Transverse colon (tissue), 4 donors: ENCODE measurements at places on chromosomes 2 and 18. TPM values are rescaled to one million over a fixed set of nuclear protein-coding genes. Genes with fewer than 3 reads are reported as not detected.

GRCh38 chr2:159549234-159549633 is 67.1 kb downstream of the BAZ2B start:
- no peak for DNase-seq
- H3K27me3 ChIP-seq = no peaks in the 10 kb centered on the region
- H3K4me3 ChIP-seq = no peak overlapping the region
- H3K36me3 ChIP-seq = no peaks in the 10 kb centered on the region

- no peak overlapping the region for H3K4me3 ChIP-seq
- no peaks in the 10 kb centered on the region for H3K27me3 ChIP-seq
- H3K4me1 ChIP-seq = no peaks in the 10 kb centered on the region
- H3K27ac ChIP-seq = no peak overlapping the region
- H3K36me3 ChIP-seq = no peaks in the 10 kb centered on the region
Observed at GRCh38 chr2:101223814-101224231, 28.9 kb upstream of the CNOT11 start.

- H3K27ac ChIP-seq = peak overlapping the region; percentile 2
- peak; percentile 26 for DNase-seq
- no peaks in the 10 kb centered on the region for H3K27me3 ChIP-seq
- H3K4me1 ChIP-seq = no peaks in the 10 kb centered on the region
- no peak overlapping the region for H3K4me3 ChIP-seq
Observed at GRCh38 chr2:174553811-174554493, 43.7 kb downstream of the WIPF1 start.

DNA sequence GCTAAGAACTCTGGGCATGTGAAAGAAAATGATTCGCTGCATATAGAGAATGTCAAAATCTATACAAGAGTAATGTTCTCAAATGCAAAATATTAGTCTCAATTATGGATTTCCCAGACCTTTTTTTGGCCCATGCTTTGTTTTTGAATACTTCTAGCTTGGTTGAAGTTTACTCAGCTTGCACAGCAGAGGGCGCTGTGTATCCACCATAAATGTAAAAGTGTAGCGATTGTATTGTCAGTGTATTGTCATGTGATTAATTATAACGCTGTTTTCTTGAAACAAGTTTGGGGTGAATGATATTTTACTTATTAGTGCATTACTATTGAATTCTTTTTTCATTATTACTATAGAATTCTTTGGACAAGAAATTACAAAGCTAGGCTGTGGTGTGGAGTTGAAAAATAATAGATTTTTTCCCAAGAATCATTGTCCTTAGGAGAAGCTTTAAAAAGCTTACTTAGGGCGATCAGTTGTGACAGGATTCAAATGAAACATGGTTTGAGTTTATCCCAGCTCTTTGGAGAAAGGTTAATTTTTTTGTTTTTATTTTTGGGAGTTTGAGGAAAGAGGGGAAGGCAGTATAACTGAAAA is 98.3 kb downstream of the PIK3C3 start:
- H3K27me3 ChIP-seq = no peaks in the 10 kb centered on the region
- no peak overlapping the region for H3K4me3 ChIP-seq
- no peak overlapping the region for H3K27ac ChIP-seq
- peaks cover 4% of the 10 kb centered on the region for H3K4me1 ChIP-seq

DNA sequence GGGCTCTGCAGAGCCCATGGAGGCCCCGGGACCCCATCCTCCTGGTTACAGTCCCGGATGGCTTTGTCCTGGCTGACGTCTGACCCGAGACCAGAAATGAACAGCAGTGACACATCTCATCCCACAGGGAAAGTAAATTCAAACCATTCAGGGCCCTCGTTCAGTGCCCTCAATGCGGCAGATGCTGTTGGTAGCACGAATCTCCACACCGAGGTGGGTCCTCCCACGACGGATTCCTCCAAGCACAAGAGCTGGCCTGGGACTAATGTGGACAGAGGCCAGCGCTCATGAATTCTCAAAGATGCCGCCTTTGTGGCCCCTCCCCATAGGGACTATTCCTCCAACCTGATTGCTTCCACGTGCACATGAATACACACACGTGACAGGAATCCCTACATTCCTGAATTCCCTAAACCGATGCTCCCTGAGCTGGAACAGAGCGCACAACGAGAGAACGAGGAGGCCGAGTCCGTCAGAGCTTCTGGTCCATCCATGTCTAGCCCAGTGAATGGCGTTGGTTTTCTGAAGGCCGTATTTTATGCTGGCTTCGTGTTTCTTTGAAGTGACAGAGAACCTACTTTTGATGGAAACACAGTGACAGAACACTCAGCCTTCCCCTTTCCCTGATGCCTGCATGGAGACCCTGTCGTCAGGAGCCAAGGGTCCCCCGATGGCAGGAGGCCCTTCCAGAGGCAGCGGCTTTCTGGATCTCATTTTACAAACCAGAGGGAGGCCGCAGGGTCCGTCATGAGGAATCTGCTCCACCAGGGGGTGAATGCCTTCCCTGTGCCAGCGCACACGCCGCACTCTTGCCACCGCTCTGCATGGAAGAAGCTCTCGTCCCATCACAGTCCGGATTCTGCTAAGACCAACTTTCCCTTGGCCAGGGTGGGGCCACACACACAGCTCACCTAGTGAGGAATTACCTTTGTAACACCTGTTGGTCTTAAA is 64.3 kb upstream of the SNTG2 start:
- H3K36me3 ChIP-seq = no peaks in the 10 kb centered on the region
- H3K4me1 ChIP-seq = peaks cover 8% of the 10 kb centered on the region
- no peak overlapping the region for H3K4me3 ChIP-seq
- DNase-seq = no peak
- H3K27ac ChIP-seq = no peak overlapping the region

- no peak overlapping the region for H3K27ac ChIP-seq
- DNase-seq = no peak
- no peaks in the 10 kb centered on the region for H3K36me3 ChIP-seq
- no peak overlapping the region for H3K4me3 ChIP-seq
- no peaks in the 10 kb centered on the region for H3K27me3 ChIP-seq
Observed at GRCh38 chr2:133633309-133633708, 65.0 kb upstream of the NCKAP5 start.

- no peaks in the 10 kb centered on the region for H3K36me3 ChIP-seq
- H3K4me1 ChIP-seq = no peaks in the 10 kb centered on the region
- H3K27me3 ChIP-seq = no peaks in the 10 kb centered on the region
- H3K27ac ChIP-seq = no peak overlapping the region
- no peak for DNase-seq
Observed at GRCh38 chr18:61817086-61817485, 75.7 kb downstream of the RNF152 start.

- H3K27ac ChIP-seq = no peak overlapping the region
- no peaks in the 10 kb centered on the region for H3K4me1 ChIP-seq
- H3K4me3 ChIP-seq = no peak overlapping the region
Observed at GRCh38 chr2:141417246-141417797, 713.5 kb downstream of the LRP1B start.

Gene LBX2
- 0.80 TPM for total RNA-seq

- no peaks in the 10 kb centered on the region for H3K36me3 ChIP-seq
- no peaks in the 10 kb centered on the region for H3K4me1 ChIP-seq
- H3K27me3 ChIP-seq = no peaks in the 10 kb centered on the region
- no peak overlapping the region for H3K4me3 ChIP-seq
Observed at GRCh38 chr18:60417946-60418345, 45.4 kb upstream of the MC4R start.

DNA sequence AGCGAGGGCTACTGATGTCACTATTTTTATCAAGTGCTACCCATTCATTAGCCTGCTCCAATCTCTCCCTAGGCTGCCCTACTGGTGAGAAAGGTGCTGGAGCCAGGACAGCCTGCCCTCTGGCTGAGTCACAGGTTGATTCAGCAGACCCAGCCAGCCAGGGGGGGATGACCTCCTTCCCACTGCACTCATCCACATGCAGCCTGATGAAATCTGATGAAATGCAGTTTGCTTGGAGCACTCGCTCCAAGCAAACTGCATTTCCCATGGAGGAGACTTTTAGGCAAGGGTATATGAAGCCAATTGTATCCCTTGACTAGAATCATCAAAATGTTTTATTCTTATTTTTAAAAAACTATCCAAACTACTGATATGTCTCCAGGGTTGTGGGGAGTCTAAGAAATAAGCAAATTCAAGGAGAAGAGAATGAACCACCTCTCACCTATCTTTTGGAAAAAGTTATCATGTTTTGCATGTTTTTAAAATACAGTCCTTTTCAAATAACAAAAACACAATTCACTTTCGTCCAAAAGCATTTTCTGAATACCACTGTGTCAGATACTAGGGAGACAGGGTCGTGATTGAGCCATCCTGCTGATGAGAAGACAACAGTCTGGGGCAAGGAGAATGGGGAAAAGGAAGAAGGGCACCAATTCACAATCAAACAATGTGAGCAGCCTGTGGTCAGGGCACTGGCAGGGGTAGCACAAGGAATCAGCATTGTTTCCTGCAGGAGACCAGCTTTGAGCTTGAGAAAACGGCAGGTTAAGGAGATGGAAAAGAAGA is 128.3 kb downstream of the AFF3 start:
- no peak overlapping the region for H3K27ac ChIP-seq
- no peak for DNase-seq
- H3K4me3 ChIP-seq = no peak overlapping the region

DNA sequence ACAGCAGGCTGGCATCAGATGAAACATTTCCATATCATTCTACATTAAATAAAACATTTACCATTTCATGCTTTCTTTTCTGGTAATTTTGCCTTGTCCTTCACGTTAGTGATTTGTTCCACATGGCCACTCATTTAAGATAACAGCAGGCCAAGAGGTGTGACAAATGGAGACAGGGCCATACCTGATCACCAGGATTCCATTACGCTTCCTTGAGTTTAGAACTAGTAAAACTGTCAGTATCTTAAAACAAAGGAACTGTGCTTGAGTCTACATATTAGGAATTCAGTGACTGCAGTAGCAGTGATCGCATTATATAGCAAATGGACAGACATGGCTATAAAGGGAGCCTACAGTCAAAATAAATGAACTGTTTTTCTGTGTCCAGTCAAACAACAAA is 155.1 kb upstream of the FSHR start:
- no peak for DNase-seq
- H3K27ac ChIP-seq = no peak overlapping the region
- no peaks in the 10 kb centered on the region for H3K36me3 ChIP-seq
